ENCODE measurements at places on chromosomes 12 and 14.
A peak's percentile ranks its signal among the peaks of the same experiment; 100 is the strongest.

DNA sequence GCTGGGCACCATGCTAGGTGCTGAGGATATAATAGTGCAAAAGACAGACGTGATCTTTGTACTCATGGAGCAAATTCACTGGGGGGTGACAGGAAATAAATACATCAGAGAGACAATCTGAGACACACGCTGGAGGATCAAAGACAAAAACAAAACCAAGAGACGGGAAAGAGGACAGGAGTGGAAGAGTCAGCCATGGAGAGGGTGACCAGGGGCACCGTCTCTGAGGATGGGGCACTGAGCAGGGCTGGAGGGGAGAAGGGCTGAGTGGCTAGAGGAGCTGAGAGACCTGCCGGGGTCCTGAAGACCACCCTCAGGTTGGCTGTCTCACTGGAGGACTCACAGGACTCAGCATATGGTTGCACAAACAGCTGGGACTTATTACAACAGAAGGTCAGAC lies 81.9 kb downstream of the TMEM132D start:
- DNase-seq: no peak

DNA sequence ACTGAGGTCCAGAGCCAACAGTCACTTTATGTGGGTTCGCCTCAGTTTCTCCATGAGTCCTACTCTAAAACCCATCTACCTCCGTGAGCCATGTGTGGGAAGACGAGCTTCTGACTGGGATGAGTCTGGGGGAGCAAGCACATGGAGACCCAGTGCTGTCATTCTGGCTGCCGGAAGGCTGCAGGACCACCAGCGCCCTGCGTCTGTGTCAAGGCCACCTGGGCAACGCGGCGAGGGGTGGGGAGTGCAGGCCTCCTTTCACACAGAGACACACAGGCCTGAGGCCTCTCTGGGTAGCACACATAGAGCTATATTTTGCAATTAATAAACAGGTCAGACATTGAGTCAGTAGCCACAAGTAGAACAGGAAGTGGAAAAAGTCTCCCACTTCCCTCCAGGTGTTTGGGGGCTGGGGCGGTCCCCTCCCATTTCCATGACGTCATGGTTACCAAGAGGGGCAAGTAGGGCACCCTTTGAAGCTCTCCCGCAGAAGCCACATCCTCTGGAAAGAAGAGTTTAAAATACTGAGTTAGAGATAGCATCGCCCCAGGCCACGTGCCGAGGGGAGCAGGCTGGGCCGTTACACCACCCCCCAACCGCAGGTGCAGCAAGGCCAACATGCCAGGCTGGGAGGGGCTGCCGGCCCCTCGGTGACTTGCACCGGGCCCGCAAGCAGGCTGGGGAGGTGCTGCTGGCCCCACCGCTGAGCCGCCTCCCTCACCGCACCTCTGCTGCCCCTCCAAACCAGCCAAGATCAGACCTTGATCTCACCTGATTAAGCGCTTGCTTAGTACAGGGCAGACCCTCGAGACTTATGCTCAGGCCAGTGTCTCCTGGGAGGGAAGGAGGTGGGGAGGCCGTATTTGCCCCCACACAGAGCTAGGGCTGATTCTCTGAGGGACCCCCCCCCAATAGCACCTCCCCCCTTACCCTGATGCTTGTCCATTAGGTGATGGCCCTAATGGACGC lies 32.7 kb downstream of the DAD1 start:
- peak; percentile 95 for DNase-seq

DNA sequence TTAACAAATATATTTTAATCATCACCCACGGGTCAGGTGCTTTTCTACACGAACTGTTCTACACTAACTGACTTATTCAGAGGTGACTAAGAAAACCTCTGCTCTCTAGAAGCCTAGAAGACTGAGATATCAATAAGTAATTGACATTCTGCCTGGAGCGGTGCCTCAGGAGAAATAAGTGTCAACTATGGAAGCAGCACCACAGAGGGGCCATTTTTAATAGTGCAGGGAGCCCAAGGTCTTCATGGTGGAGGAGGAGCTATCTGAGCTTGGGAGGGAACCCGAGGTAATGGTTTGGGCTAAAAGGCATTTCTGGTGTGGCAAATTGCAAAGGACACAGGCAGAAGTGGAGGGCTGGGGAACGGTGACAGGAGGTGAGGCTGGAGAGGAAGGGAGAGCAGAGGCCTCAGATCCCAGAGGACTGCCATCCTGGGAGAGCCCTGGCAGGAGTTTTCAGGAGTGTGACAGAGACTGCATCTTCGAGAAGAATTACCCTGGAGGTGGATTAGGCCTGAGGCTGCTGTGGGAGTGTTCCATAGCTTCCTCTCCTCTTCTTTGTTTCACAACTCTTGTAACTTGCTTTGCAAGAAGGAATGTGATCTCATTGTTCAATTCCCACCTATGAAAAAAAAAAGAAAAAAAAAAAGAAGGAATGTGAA lies 123.1 kb downstream of the NPAS3 start:
- DNase-seq: no peak

DNA sequence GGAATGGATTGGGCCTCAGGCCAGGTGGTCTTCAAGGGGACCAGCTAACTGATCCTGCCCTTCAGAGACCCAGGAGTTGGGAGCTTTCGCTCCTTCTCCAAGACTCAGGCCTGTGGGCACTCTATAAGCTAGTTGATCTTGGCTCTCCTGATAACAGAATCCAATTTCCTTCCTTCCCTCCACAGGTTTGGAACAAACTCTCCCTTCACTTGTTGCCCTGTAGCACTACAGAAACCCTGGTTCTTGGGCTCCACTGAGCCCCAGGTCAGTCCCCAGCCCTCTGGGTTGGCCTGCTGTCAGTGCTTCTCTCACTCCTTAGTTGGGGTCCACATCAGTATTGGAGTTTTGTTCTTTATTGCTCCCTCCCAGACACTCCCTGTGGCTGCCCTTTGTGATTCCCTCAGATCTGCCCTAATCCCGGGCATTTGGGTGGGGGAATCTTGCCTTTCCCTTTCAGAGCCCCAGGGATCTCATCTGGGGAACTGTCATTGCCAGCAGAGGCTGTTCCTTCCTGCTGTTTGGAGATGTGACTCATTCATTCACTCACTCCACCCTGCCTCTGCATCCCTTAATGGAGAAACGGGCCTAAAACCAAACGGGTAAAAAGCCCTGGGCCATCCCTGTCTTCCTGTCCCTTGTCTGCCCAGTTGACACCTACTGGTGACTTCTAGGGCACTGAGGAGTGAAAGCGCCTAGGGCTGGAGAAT lies 4.4 kb upstream of the GPD1 start:
- DNase-seq: no peak

- no peak for DNase-seq
Measured at GRCh38 chr14:34211732-34212131, 250.3 kb downstream of the SPTSSA start.

GRCh38 chr12:122323311-122324019 lies 57.2 kb upstream of the VPS33A start:
- DNase-seq: no peak

DNA sequence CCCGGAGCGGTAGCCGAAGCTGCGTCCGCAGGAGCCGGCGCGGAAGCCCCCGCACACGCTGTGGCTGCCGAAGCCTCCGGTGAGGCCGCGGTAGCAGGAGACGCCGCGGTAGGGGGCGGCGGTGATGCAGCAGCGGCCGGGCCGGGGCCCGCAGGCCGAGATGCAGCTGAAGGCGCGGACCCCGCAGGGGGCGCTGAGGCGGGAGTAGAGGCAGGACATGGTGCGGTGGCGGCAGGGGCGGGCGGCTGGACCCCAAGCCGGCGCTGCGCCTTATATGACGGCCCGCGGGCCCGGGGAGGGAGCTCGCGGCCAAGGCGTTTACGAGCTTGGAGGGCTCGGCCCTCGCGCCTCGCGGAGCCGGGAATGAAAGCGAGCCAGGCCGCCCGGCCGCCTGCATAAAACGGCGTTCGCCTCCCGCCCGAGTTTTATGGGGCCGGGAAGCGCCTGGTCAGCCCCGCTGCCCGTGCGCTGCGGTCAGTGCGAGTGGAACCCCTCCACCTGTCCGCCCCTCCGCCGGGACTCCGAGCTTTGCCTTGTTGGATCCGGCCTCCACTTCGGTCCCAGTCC lies 16.0 kb upstream of the KRT86 start:
- DNase-seq: no peak

DNA sequence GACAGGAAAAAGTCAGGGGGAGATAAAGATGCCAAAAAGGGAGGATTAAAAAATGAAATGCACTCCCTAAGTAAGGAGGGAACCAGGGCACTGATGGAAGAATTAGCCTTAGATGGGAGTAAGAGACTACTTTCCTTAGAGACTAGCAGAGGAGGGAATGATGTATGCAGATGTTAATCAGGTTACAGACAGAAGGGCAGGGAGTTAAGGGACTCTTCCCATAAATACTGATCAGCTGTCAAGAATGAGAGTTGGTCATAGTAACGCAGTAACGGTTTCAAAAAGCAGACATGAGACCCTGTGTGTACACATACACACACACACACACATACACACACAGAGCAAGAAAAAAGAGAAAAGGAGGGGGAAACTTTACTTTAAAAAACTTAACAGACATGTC lies 93.4 kb downstream of the PHLDA1 start:
- no peak for DNase-seq

DNA sequence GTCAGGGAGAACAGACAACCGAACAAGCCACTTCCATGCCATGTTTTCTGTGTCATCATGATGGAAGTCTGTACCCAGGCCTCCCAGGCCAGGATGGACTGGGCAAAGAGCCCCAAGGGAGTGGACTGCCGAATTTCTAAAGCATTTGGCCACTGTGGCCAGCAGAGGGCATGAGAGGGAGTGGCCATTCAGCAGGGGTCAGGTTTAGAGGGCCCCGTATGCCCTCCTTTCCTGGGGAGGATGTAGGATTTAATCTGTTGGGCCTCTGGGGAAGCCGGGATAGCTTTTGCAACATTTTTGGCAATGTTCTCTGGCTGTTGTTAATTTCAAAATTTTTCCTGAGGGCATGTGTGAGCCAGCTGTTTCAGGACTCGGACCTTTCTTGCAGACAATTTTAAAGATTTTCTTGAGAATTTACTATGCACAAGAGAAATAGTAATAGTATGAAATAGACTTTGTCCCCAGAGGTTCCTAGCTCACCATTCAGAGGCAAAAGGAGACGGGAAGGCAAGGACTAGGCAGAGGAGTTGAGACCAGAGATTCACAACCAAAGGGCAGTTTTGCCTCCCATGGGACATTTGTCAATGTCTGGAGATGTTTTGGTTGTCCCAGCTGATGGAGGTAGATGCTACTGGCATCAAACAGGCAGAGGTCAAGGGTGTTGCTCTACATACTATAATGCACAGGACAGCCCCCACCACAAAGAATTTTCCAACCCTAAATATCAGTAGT lies 18.0 kb downstream of the ACACB start:
- no peak for DNase-seq

- no peak for DNase-seq
Measured at GRCh38 chr14:103512701-103513611, 9.7 kb downstream of the CKB start.

DNA sequence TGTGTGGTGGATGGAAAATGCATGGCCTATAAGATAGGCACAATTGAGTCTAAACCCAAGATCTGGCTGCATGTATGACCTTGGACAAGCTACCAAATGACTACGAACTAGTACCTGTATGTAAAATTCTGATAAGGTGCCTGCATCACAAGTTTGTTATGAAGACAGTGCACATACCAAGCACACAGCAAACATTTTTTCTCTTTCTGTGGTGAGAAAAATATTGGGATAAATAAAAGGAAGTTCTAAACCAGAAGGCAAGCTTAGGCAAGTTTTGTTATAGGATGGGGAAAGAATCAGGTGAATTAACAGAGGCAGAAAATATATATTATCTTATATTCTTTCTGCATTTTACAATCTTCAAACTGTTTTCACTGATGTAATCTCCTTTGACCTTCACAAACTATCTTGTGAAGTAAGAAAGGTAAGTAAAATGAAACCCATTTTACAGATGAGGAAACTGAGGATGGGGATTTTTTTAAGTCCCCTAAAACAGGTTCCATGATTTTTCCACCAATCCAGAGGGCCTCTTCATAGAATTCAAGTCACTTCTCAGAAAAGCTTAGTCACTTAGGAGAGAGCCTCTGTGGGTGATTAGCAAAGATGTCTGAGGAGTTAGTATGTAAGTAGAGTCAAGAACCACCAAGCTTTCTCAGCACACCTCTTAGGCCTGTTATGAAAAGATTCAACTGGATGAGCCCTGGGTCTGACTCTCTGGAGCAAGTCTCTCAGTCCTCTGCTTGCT lies 132.0 kb upstream of the RAP1B start:
- no peak for DNase-seq

GRCh38 chr12:63318933-63319332 lies 167.9 kb upstream of the AVPR1A start:
- no peak for DNase-seq

GRCh38 chr14:74562515-74563232 lies 49.4 kb downstream of the LTBP2 start:
- no peak for DNase-seq

GRCh38 chr12:109797905-109798669 lies 35.1 kb downstream of the TRPV4 start:
- no peak for DNase-seq

GRCh38 chr12:75322464-75322863 lies 7.7 kb downstream of the CAPS2 start:
- DNase-seq: no peak

DNA sequence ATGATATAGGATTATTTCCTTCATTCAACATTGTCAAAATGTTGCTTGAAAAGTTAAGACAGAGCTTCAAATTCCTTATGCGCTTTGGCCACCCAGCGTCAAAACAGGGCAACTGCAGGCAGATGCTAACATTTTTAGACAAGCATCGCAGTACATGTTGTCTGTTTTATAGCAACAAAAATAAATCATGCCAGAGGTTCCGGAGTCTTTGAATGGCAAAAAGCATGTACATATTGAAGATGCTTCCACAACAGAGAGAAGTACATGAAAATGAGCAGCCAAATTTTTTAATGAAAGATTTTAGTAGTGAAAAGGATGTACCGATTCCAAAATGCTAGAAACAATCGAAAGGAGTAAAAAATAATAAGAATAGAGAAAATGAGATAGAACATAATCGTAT lies 49.8 kb upstream of the USP15 start:
- DNase-seq: no peak

DNA sequence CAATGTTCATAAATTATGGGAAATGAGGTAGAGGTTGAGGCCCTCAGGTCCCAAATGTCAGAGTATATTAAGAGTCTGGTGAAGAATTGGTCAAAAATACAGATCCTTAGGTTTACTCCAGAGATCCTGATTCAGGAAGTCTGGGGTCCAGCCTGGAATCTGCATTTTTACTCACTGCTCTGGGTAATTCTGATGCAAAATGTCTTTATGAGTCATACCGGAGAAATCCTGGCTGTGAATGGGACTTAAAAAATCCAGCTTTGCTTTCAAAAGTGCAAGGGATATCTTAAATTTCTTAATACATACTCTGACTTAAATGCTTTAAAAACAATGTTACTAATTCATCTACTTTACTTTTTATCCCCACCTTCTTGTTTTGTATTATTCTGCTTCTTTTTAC lies 74.5 kb downstream of the FERMT2 start:
- no peak for DNase-seq

GRCh38 chr12:113070117-113070906 lies 13.8 kb downstream of the DTX1 start:
- DNase-seq: no peak
